ENCODE measurements at places on chromosomes 16 and 17.
A peak's percentile ranks its signal among the peaks of the same experiment; 100 is the strongest.

- DNase-seq, result no peak
Measured at GRCh38 chr16:11140098-11140375, 116.0 kb downstream of the SOCS1 start.

DNA sequence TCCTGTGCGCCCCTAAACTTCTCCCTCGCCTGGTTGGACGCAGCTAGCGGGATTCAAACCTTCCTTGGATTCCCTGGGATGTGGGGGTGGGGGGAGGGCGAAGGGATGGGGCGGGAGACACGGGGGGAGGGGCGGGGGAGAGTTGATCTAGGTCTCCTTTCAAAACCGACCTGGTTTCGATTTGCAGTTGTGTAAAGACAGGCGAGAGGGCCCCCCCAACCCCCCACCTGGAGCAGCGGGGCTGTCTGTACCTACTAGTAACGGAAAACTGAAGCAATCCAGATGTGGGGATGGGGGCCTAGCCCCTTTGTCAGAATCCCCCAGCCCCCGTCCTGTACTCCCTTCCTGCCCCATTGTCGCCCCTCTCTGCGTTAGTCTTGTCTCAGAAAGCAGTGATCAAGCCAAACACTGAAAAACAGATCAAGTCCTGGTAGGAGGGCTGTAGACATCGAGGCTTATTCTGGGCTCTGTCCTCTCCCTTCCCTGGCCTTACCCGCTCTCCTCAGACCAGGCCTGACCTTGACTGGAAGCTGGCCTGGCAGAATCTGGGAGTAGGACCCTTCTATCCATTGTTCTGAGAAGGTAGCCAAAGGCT lies 902 bp downstream of the DLX4 start:
- DNase-seq, result no peak

DNA sequence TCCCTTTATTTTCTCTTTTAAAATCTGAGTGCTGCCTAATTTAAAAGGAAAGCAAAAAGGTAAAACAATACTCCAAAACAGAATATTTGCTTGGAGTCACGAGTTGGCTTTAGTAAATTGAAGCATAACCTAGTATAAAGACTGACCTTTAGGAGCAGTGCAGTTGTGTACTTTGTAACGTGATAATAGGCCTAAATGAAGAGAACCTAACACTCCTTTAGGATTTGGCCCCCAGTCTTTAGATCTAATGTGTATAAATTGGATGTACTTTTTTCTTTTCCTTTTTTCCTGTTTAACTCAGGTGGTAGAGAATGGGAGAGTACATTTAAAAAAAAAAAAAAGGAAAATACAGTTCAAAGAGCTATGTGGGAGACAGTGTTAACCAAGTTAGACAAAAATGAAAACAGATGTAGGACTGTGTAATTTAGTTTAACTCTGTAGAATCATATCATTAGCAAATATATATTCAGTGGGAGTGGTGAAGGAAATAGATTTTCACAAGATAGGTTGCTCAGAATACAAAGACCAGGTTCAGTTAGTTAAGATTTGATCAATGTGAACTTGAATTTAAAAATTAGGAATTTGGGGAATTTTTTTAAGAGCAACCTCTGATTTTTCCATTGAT lies 16.8 kb downstream of the CPD start:
- DNase-seq, result no peak

- DNase-seq, result no peak
Measured at GRCh38 chr16:51719376-51719775, 568.3 kb upstream of the SALL1 start.

DNA sequence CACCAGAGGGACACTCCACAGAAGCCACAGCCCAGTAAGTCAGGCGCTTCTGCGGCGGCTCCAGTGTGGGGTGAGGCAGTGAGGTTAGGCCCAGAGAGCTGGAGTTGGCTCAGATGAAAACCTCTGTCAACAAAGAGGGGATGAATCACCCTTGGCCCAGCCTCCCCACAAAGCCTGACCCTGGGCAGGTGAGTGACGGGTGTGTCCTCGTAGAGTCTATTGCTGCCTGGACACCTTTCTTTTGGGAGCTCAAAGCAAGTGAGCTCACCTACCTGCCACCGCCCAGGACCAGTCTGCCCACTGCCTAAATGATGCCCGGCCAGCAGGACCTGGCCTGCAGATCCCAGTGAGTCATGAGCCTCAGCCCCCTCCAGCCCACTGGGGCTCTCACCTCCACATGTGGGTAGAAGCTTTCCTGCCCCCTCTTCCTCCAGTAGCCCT lies 24.9 kb upstream of the DBNDD1 start:
- DNase-seq, result no peak

GRCh38 chr17:39175695-39176093 lies 9.7 kb upstream of the ARL5C start:
- no peak for DNase-seq

DNA sequence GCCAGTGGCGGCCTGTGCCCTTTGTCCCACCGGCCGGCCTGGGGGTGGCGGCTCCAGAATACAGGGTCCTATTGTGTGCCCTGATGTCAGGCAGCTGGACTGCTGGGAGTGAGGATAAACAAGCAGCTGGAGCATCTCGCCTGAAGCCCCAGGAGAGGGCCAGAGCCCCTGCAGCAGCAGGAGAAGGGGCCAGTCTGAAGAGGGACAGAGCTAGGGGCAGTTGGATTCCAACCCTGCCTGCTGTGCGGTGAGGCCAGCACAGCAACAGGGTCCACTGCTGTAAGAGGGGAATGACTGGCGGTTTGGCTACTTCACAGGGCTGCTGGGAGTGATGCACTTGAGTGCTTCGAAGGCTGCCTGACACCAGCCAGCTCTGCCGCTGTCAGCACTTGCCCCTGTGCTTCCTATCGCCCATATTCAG lies 25.0 kb downstream of the RAB11FIP4 start:
- DNase-seq, result no peak

GRCh38 chr16:83817022-83817421 lies 9.2 kb downstream of the HSBP1 start:
- no peak for DNase-seq

DNA sequence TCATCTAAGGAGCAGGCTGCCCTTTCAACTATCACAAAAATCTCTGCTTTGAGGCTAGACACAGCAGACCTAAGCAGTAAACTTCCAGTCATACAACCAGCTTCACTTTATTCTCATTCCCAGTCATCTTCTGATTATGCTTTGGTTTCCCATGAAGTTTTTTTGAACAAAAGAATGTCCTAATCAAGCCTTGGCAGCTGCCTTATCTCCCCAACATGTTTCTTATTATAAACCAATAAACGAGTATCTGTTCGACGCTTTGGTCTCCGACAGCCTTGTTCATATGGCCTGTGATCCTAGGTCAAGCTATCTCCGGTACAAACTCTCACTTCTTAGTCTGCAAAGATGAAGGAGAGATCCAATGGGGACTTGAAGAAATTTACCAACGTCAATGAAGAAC lies 47.4 kb upstream of the CDYL2 start:
- DNase-seq, result no peak

DNA sequence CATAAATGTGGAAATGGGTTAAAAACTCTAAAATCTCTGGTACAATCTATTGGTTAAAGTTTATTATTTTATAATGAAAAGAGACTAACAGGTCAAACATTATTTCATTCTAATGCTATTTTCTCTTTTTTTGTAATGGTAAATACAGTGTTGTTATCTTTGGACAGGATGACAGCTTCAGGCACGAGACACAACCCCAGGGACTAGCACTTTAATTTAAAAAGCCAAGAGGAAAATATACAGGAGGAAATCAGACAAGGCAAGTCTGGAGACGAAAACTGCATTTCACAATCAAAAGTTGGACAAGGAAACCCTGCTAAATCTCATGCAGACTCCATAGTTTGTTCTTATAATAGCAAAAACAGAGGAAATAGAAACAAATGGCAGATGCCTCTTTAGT lies 589.1 kb upstream of the CDH8 start:
- DNase-seq, result no peak

- DNase-seq, result no peak
Measured at GRCh38 chr16:11603331-11603750, 16.6 kb upstream of the LITAF start.

DNA sequence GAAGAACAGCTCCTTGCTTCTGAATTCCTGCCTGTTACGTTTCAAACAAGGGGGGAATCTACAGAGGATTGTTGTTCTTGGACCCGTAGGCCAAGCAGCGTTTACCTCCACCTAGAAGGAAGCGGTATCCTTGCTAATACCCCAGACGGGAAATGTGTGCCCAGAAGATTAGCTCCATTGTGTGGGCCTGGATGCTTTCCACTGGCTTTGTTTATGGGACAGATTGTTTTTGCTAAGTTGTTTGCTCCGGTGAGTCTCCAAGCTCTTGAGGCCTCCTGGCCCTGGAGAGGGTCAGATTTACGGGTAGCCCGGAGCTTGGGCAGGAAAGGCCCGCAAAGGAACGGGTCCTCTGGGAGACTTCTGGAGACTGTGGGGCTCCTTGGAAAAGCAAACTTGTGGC lies 28.4 kb upstream of the MRTFB start:
- no peak for DNase-seq

DNA sequence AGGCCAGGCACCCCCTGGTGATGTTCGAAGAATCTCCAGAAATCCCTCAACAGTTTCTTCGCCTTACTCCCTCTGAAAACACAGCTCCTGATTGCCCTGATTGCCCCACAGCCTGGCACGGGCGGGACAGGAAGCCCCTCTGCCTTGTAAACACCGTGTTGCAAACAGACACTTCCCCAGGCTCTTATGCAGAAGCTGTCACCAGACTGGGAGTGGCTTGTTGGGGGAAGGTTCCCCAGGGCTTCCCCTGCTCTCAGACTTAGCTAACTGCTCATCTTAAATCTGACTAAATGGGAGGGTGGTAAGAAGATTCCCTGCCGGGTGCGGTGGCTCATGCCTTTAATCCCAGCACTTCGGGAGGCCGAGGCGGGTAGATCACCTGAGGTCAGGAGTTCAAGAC lies 11.2 kb downstream of the PIK3R5 start:
- no peak for DNase-seq

GRCh38 chr17:51739245-51739886 lies 419.1 kb downstream of the CA10 start:
- no peak for DNase-seq

GRCh38 chr17:82938873-82939620 lies 99.2 kb upstream of the ZNF750 start:
- no peak for DNase-seq

DNA sequence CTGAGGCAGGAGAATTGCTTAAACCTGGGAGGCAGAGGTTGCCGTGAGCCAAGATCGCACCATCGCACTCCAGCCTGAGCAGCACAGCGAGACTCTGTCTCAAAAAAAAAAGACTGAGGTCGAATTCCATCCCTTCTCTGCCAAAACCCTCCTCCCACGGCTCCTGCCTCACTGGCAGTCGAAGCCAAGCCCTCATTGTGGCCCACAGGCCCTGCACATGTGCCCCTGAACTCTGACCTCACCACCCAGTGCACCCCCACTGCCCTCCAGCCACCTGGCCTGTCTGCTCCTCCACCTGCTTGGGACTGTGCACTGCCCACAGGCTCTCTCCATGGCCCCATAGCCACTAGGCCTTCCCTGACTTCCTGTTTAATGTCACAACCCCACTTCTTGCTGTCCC lies 7.0 kb downstream of the MYO15A start:
- DNase-seq, result no peak

- no peak for DNase-seq
Measured at GRCh38 chr16:23821467-23821866, 14.3 kb upstream of the PRKCB start.

DNA sequence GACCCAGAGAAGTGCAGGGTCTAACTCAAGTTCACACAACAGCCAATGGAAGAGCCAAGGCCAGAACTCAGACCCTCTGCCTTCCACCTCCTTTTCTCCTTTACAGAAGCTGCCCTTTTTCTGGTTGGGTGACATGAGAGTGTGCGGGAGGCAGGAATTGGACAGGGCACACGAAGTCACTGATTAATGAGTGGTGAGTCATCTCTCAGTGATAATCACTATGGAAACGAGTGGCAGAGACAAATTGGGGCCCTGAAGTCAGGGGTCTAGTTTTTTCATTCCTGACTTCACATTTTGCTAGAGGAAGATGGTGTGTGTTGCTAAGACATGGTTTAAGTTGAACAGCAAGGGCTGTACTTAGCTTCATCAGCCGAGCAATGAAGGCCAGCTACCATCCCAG lies 312.7 kb upstream of the CCL2 start:
- no peak for DNase-seq

DNA sequence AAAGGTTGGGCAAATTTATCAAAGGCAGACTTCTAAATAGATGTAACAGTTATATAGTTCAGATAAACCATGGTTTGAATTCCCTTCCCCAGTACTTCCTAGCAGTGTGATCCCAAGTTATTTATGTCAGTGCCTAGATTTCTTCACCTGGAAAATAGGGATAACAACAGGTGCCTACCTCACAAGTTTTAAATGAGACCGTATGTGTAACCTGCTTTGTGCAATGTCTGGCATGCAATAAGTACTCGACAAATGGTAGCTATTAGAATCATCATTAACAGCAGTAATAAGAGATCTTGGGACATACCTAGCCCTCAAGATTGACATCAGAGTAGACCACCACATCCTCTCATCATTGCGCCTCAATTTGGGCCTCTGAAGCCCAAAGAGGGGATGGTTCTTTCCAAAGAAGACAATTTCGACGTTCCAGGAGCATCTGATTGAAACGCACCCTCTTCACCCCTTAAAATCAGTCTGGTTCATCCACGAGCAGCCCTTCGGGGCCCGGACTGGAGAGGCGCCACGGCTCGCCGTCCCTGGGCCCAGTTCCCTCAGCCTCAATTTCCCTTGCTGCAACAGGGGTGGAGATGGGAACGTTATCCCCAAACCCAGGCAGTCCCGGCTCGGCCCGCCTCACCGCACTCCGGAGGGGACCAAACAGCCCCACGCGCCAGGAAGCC lies 541 bp downstream of the ACACA start:
- DNase-seq, result no peak

- no peak for DNase-seq
Measured at GRCh38 chr17:17352836-17353624, 49.9 kb downstream of the NT5M start.

GRCh38 chr17:15910791-15911190 lies 34.1 kb upstream of the ADORA2B start:
- no peak for DNase-seq

DNA sequence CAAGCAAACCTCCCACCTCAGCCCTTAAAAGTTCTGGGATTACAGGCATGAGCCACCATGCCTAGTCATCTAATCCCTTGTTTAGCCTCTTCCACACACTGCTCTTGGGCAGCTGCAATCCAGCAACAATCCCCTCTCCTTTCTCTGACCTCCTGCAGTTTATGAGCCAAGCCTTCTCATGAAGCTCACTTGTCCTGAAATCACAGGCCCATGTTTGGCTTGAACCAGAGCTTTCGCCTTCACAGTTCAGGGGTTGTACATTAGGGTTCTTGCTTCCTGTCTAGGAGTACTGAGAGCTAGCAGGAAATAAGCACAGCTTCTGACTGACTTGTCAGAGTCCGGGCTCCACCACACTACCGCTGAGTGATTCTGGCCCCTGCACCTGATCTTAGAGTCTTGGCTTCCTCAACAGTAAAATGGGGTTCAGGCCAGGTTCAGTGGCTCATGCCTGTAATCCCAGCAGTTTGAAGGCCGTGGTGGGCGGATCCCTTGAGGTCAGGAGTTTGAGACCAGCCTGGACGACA lies 16.3 kb downstream of the ERAL1 start:
- peak; percentile 86 for DNase-seq

DNA sequence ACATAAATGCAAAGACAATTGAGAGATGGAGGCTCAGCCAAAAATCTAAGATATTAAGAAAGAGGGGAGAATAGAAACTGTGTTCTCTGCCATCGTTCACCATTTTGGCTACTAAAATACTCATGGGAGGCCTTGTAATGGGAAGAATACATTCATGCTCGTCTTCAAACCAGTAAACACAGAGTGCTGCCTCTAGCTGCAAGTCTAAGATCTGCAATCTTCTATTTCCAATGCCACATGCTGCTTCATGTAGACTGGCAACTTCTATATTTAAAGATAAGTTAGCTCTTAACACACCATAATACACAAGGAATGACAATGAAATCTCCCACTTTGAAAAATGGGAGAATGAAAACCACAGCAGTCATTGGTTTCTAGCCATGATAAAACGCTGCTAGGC lies 387.3 kb downstream of the HS3ST3B1 start:
- no peak for DNase-seq
